ENCODE measurements at places on chromosomes 6 and 20.

GRCh38 chr6:146289816-146290588 is 253.6 kb upstream of the RAB32 start:
- H3K27ac ChIP-seq, result no peak overlapping the region
- no peaks in the 10 kb centered on the region for H3K27me3 ChIP-seq
- H3K4me3 ChIP-seq, result no peak overlapping the region

- DNase-seq, result no peak
- no peak overlapping the region for H3K27ac ChIP-seq
- no peaks in the 10 kb centered on the region for H3K36me3 ChIP-seq
- H3K4me3 ChIP-seq, result no peak overlapping the region
- H3K4me1 ChIP-seq, result peaks cover 60% of the 10 kb centered on the region
- no peaks in the 10 kb centered on the region for H3K27me3 ChIP-seq
These were observed 82.2 kb downstream of the BACH2 start for GRCh38 chr6:90214461-90214860.

GRCh38 chr6:76418560-76419223 is 346.2 kb upstream of the IMPG1 start:
- no peaks in the 10 kb centered on the region for H3K27me3 ChIP-seq
- no peaks in the 10 kb centered on the region for H3K36me3 ChIP-seq
- H3K27ac ChIP-seq, result no peak overlapping the region
- no peak overlapping the region for H3K4me3 ChIP-seq

- H3K4me1 ChIP-seq, result peaks cover 31% of the 10 kb centered on the region
- no peak for DNase-seq
- H3K27ac ChIP-seq, result no peak overlapping the region
- no peaks in the 10 kb centered on the region for H3K36me3 ChIP-seq
These were observed 23.7 kb upstream of the PCMTD2 start for GRCh38 chr20:64231621-64232550.

- H3K36me3 ChIP-seq, result no peaks in the 10 kb centered on the region
- no peak for DNase-seq
- no peak overlapping the region for H3K27ac ChIP-seq
- H3K4me3 ChIP-seq, result no peak overlapping the region
- H3K27me3 ChIP-seq, result peaks cover 10% of the 10 kb centered on the region
- H3K4me1 ChIP-seq, result no peaks in the 10 kb centered on the region
These were observed 27.3 kb downstream of the FAM229B start for GRCh38 chr6:112114577-112115223.

DNA sequence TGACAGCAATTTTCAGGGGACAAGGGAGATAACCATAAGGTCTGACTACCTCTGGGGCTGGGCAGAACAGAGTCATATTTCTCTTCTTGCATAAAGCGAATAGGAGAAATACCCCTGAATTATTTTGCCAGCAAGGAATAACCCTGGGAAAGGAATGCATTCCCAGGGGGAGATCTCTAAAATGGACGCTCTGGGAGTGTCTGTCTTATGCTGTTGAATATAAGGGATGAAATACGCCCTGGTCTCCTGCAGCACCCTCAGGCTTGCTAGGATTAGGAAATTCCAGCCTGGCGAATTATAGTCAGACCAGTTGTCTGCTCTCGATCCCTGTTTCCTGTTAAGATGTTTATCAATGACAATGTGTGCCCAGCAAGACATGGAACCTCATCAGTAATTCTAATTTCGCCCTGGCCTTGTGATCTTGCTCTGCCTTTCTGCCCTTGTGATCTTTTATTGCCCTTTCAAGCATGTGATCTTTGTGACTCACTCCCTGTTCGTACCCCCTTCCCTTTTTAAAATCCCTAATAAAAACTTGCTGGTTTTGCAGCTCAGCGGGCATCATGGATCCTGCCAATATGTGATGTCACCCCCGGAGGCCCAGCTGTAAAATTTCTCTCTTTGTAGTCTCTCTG is 221.6 kb upstream of the HS3ST5 start:
- no peak overlapping the region for H3K4me3 ChIP-seq
- DNase-seq, result no peak
- H3K27ac ChIP-seq, result no peak overlapping the region
- no peaks in the 10 kb centered on the region for H3K4me1 ChIP-seq
- H3K36me3 ChIP-seq, result no peaks in the 10 kb centered on the region

GRCh38 chr20:10090588-10091166 is 55.9 kb downstream of the ANKEF1 start:
- H3K36me3 ChIP-seq, result no peaks in the 10 kb centered on the region
- no peaks in the 10 kb centered on the region for H3K4me1 ChIP-seq
- no peak overlapping the region for H3K27ac ChIP-seq

GRCh38 chr6:84728602-84729001 is 35.8 kb downstream of the TBX18 start:
- H3K4me1 ChIP-seq, result no peaks in the 10 kb centered on the region
- H3K4me3 ChIP-seq, result no peak overlapping the region
- no peak overlapping the region for H3K27ac ChIP-seq
